ENCODE measurements at places on chromosomes 7 and 10. TPM values are rescaled to one million over a fixed set of nuclear protein-coding genes. Genes with fewer than 3 reads are reported as not detected.
A peak's percentile ranks its signal among the peaks of the same experiment; 100 is the strongest.

BAG3 gene
- 21.0 TPM for total RNA-seq

GRCh38 chr10:69406302-69406811 is 10.4 kb downstream of the TACR2 start:
- DNase-seq: no peak

GRCh38 chr10:50579491-50580261 is 44.1 kb downstream of the SGMS1 start:
- DNase-seq: no peak

SND1 gene
- 191 TPM for total RNA-seq

DNA sequence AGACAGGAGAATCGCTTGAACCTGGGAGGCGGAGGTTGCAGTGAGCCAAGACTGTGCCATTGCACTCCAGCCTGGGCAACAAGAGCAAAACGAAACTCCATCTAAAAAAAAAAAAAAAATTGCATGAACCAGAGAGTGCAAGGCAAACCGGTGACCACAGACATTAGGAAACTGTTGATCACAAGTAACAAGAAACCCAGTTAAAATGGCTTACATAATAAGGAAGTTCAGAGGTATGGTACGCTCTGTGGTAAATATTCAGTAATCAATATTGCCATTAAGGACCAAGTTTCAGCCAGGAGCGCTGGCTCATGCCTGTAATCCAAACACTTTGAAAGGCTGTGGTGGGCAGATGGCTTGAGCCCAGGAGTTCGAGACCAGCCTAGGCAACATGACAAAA is 9.2 kb upstream of the NT5C2 start:
- DNase-seq: no peak

GRCh38 chr10:60572511-60573194 is 183.0 kb upstream of the ANK3 start:
- no peak for DNase-seq

- no peak for DNase-seq
Measured at GRCh38 chr7:118252087-118252486, 27.6 kb downstream of the ANKRD7 start.

GRCh38 chr10:24393201-24393600 is 184.3 kb downstream of the KIAA1217 start:
- no peak for DNase-seq

IQUB gene
- 0.32 TPM for total RNA-seq

GRCh38 chr10:72445851-72446250 is 91.1 kb upstream of the DNAJB12 start:
- DNase-seq: no peak

FBXL13 gene
- 0.73 TPM for total RNA-seq

- no peak for DNase-seq
Measured at GRCh38 chr7:16400893-16401275, 20.5 kb downstream of the CRPPA start.

GRCh38 chr10:24642921-24643678 is 80.6 kb downstream of the ARHGAP21 start:
- peak; percentile 32 for DNase-seq

Data from pulmonary artery endothelial cell (primary cell).